ENCODE measurements at places on chromosomes 6 and 20. TPM values are rescaled to one million over a fixed set of nuclear protein-coding genes. Genes with fewer than 3 reads are reported as not detected.

Gene PEX7
- total RNA-seq = 7.4 TPM

Gene PRDM13
- not detected for total RNA-seq

Gene FAM217A
- total RNA-seq = not detected

Gene CALHM5
- 7.7 TPM for total RNA-seq

Gene FKBP1C
- total RNA-seq = 0.43 TPM

Gene RHAG
- not detected for total RNA-seq

Gene CYP24A1
- total RNA-seq = not detected

Gene FAXC
- 0.32 TPM for total RNA-seq

Gene MYT1
- not detected for total RNA-seq

Gene PGBD1
- 6.8 TPM for total RNA-seq

Gene BTN1A1
- not detected for total RNA-seq

Gene TMEM244
- total RNA-seq = not detected

Gene LGSN
- total RNA-seq = 0.32 TPM

Gene OR2B6
- not detected for total RNA-seq

Gene FBXO30
- total RNA-seq = 8.7 TPM

Gene PLA2G7
- total RNA-seq = not detected

Gene ENPP5
- 0.43 TPM for total RNA-seq

Gene FOXF2
- not detected for total RNA-seq

Gene PRKN
- 4.2 TPM for total RNA-seq

Gene TCF15
- total RNA-seq = not detected

Gene RIPPLY2
- not detected for total RNA-seq

Gene LAMP5
- not detected for total RNA-seq

Gene NKX2-2
- not detected for total RNA-seq

Gene FAM83C
- not detected for total RNA-seq

Gene XKR7
- total RNA-seq = not detected

Gene PRR18
- total RNA-seq = not detected

Gene RIMS1
- 1.3 TPM for total RNA-seq

Gene RCAN2
- total RNA-seq = 1.9 TPM

Gene ADGRF5
- 0.86 TPM for total RNA-seq

Gene SLC24A3
- 4.2 TPM for total RNA-seq

Gene NKX2-4
- total RNA-seq = not detected

Gene SLC35F1
- under 0.01 TPM for total RNA-seq

Gene PTK6
- under 0.01 TPM for total RNA-seq

Gene ACTL10
- total RNA-seq = 1.7 TPM

Gene GTF3C6
- total RNA-seq = 65.2 TPM

Gene RFX6
- not detected for total RNA-seq

Gene CST1
- total RNA-seq = 11.3 TPM

Gene GGTLC1
- not detected for total RNA-seq

Gene ENPP4
- 2.2 TPM for total RNA-seq

Gene OLIG3
- not detected for total RNA-seq

Gene IMPG1
- not detected for total RNA-seq

Gene WFDC10B
- total RNA-seq = not detected

Gene MEP1A
- not detected for total RNA-seq

Gene PLCB1
- 19.0 TPM for total RNA-seq

Gene SS18L1
- 14.2 TPM for total RNA-seq

Gene ERGIC3
- 278 TPM for total RNA-seq

Gene TRIM31
- not detected for total RNA-seq

Gene TGM2
- 2,020 TPM for total RNA-seq

Gene PROKR2
- total RNA-seq = not detected

Gene FLRT3
- 2.6 TPM for total RNA-seq

Gene OXT
- not detected for total RNA-seq

Gene ESR1
- total RNA-seq = 2.6 TPM

Gene WFDC5
- total RNA-seq = not detected

Gene FAM162B
- total RNA-seq = 3.9 TPM

Gene FOXS1
- total RNA-seq = 1.7 TPM

Gene MAPK13
- total RNA-seq = 10.8 TPM

Gene B3GAT2
- total RNA-seq = under 0.01 TPM

Gene SCUBE3
- total RNA-seq = 10.0 TPM

Gene KIAA1755
- 0.64 TPM for total RNA-seq
